ENCODE measurements at places on chromosomes 1 and 21.

DNA sequence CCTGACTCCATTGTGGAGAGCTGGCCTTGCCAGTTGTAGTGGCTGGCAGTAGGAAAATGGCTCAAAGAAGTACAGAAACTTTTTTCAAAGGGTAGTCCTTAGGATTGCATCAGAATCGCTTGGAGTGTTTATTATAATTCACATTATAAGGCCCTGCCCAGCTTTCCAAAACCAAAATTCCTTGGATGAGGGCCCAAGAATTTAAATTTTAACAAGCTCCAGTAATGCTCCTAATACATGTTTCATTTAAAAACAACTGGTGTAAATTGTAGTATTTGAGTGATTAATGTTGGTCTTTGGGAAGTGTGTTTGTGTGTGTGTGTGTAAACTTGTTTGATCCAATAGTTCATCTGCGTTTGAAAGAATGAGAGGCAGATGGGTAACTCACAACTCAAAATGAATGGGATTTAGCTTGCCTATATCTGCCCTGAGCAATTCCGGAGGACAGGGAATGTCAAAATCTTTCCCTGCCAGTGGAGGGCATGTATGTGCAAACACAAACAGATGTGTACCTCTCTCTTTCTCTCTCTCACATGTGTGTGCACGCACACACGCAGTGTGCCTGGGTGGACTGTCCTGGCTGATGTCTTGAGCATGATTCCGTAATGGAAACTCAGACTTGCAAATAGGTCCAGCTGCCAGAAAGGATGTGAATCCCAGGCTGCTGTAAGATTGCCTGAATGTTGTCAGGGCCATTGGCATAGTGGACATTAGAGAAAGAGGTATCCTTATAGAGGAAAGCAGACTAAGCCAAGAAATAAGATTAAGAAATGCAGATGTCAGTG, 293.1 kb downstream of the LMX1A start:
- DNase-seq = no peak

DNA sequence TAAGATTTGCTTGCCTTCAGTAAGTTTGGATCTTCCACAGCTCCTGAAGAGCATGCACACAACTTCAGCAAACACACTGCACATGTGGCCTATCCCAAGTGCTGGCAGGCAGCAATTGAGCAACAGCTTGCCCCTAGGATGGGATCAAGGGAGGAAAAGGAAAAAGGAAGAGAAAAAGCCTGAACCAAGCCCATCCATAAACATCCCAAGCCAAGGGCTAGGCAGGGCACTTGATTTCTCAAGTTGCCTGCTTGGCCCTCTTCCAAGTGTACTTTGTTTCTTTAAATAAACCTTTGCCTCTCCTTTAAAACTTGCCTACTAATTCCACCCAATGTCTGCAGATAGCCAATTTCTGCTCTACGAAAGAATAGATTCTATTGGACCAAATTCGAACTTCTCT, 49.0 kb upstream of the OLFM3 start:
- DNase-seq = no peak

DNA sequence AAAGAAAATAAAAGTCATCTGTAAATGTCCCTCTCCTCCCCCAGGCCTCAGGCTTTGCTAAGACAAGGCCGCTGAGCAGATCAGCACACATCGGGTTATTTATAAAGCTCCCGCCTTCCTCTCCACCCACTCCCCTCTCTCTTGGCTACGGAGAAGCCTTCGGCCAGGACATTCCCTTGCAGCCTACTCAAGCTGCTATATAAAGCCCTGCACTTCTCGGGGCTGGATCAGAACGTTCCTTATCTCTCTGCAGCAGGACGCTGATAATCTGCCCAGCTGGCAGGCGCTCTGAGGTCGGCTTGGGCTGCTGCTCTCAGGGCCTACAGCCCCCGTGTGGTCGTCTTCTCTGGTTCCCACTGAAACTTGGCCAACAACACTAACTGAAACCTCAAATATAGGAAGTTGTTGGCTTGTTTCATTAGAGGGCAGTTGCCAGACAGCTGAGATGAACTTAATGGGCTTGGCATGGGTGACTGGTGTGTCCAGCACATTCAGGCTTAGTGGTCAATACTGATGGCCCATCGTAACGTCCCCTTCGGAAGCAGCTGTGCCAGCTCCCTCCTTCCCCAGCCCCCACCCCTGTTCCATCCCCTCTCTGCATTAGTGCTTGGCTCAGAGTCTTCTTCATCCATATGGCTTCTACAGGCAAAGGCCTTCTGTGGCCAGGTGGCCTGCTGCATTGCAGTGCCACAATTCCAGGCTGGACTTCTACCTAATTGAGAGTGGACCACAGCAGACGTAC, 64.6 kb downstream of the IER5 start:
- no peak for DNase-seq

DNA sequence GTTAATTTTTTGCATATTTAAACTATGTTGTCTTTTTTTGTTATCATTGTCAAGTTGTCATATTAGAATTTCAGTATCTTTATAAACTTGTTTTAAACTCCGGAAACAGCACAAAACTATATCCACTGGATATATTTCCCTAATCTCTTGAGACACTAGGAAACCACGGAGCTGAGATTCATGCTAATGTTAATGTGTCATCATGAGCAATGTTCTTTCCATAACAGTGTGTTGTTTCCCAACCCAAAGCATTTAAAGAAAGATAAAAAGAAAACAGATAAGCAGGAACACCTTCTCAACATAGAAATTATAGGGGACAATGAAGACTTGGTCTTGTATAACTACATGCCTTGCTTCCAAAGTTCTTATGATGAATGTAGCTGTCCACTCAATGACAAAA, 626.2 kb upstream of the TMPRSS15 start:
- no peak for DNase-seq

- no peak for DNase-seq
These were observed 10.2 kb upstream of the TARBP1 start for GRCh38 chr1:234489007-234489697.

DNA sequence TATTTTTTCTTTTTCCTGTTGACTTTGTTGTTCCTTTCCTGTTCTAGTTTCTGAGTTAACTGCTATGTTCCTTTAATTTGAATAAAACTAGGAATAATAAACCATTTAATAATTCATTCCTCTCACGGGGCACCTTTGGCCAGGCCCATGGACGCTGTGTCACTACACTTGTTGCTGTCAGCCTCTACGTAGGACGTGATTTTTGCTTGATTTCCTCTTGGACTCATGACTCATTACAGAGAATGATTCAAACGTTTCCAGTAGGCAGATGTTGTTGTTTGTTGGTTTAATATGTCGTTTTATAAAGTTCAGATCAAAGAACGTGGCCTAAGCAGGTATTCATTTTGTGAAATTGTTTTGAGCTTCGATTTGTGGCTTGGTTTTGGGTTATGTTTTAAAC, 9.1 kb upstream of the SLC19A1 start:
- no peak for DNase-seq

Measured in activated T-cell treated with anti-CD3 and anti-CD28 coated beads for 1 hour (primary cell).